Activated CD4-positive, alpha-beta memory T cell treated with anti-CD3 and anti-CD28 coated beads, Interleukin-2, amount 10 ng/mL, durations not matched to agents 7 days and 5 days (primary cell): ENCODE measurements at places on chromosomes 7 and 10. TPM values are rescaled to one million over a fixed set of nuclear protein-coding genes. Genes with fewer than 3 reads are reported as not detected.
A peak's percentile ranks its signal among the peaks of the same experiment; 100 is the strongest.

Gene HOXA5
- not detected for total RNA-seq

Gene HTR7
- total RNA-seq, result not detected

Gene ZNF365
- total RNA-seq, result 0.35 TPM

Gene WDFY4
- total RNA-seq, result not detected

Gene FEZF1
- not detected for total RNA-seq

Gene SPDYE8
- total RNA-seq, result not detected

Gene MEPCE
- 36.7 TPM for total RNA-seq

Gene ZNF862
- 32.5 TPM for total RNA-seq

DNA sequence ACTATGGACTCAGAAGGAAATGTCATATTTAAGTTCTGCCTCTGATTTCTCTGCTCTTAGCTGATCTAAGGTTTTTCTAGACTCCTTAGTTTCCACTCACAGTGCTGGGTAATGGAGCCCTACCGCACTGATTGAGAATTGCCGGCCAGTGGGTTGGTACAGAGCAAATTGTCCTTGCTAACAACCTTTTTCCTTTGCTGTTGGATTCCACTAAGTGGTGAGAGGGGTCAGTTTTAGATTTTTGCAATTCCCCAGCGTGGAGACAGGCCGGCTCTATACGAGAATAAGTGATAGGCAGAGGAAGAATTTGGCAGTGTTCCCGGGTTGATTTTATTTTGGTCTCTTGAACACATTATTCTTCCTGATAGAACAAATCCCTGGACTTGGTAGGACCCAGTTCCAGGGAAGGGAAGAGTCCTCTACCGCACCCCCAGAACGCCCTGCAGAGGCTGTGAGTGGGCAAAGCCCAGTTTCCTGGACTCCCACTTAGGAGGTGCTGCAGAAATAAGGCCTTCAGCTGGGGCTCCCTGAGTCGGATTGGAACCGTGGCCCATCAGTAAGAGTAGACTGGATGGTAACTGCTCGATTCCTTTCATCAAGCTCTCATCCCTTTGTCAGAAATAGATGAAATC is 3.0 kb upstream of the NRP1 start:
- no peaks in the 10 kb centered on the region for H3K36me3 ChIP-seq
- no peak for DNase-seq
- peaks cover 26% of the 10 kb centered on the region for H3K4me1 ChIP-seq
- H3K27me3 ChIP-seq, result peaks cover 51% of the 10 kb centered on the region
- H3K27ac ChIP-seq, result no peak overlapping the region

DNA sequence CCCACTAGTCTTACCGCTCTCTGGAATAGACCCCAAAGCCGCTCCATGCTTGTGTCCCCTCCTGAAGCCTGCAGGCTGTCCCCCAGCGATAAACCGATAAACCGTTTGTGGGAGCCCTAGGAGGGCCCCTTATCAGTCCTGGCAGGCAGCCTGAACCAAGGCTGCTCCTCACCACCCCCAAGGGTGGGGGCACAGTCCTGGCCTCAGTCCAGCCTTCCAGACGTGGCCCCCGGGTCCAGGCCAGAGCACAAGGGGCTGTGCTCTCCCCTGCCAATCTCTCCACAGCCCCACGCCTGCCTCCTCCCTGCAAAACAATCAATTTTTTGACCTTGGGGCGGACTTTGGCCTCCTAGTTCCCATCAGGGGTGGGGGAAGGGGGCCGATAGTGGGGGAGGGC is at the start of gene TFR2:
TSS of gene TFR2 (minus strand) at position 90 of the 397 bp plus-strand sequence. CDS start at position 47, 43 bp downstream.
- no peak for DNase-seq
- peaks cover 2% of the 10 kb centered on the region for H3K4me1 ChIP-seq
- no peak within 1 kb of the TSS for H3K27ac ChIP-seq
- H3K4me3 ChIP-seq, result no peak within 1 kb of the TSS
- peaks cover 3% of the 10 kb centered on the region for H3K36me3 ChIP-seq

GRCh38 chr7:29063236-29063635 is 83.1 kb downstream of the CPVL start:
- H3K36me3 ChIP-seq, result no peaks in the 10 kb centered on the region
- no peak overlapping the region for H3K4me3 ChIP-seq
- no peak overlapping the region for H3K27ac ChIP-seq
- no peaks in the 10 kb centered on the region for H3K4me1 ChIP-seq
- no peak for DNase-seq
- H3K27me3 ChIP-seq, result peaks cover 16% of the 10 kb centered on the region

GRCh38 chr7:100875356-100875751 is 451 bp downstream of the SRRT start:
- peaks cover 64% of the 10 kb centered on the region for H3K4me1 ChIP-seq
- H3K27me3 ChIP-seq, result no peaks in the 10 kb centered on the region
- H3K36me3 ChIP-seq, result peaks cover 76% of the 10 kb centered on the region
- H3K27ac ChIP-seq, result peak overlapping the region; percentile 97
- DNase-seq, result peak; percentile 55

DNA sequence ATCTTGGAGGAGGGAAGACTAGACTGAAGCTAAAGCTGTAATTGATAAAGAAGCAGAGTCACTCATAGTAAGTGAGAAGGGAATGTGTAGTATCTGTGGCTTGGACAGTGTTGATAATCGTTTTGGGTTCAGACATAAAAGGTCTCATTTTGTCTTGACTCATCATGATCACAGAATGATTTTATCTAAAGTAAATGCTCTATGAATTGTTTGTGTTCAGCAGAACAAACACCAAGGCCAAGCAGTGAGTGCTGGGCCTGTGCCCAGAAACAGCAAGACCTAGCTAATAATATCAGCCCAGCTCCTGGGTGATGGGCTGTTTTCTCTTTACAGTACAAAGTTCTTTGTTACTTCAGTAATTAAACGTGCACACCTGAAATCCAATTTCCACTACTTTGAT is 26.7 kb upstream of the CD36 start:
- H3K36me3 ChIP-seq, result no peaks in the 10 kb centered on the region
- no peak for DNase-seq
- no peaks in the 10 kb centered on the region for H3K27me3 ChIP-seq
- H3K4me3 ChIP-seq, result no peak overlapping the region
- H3K27ac ChIP-seq, result no peak overlapping the region

GRCh38 chr7:40717242-40717641 is 582.4 kb downstream of the SUGCT start:
- peaks cover 2% of the 10 kb centered on the region for H3K4me1 ChIP-seq
- DNase-seq, result no peak
- H3K27ac ChIP-seq, result no peak overlapping the region

GRCh38 chr10:60266513-60266912 is 123.2 kb downstream of the ANK3 start:
- H3K27me3 ChIP-seq, result no peaks in the 10 kb centered on the region
- H3K36me3 ChIP-seq, result peaks cover 5% of the 10 kb centered on the region
- no peaks in the 10 kb centered on the region for H3K4me1 ChIP-seq
- no peak overlapping the region for H3K27ac ChIP-seq
- H3K4me3 ChIP-seq, result no peak overlapping the region
- DNase-seq, result no peak

- H3K36me3 ChIP-seq, result peaks cover 24% of the 10 kb centered on the region
- no peaks in the 10 kb centered on the region for H3K4me1 ChIP-seq
- H3K27ac ChIP-seq, result no peak overlapping the region
- H3K4me3 ChIP-seq, result no peak overlapping the region
These were observed 34.8 kb upstream of the INMT start for GRCh38 chr7:30717181-30717580.

DNA sequence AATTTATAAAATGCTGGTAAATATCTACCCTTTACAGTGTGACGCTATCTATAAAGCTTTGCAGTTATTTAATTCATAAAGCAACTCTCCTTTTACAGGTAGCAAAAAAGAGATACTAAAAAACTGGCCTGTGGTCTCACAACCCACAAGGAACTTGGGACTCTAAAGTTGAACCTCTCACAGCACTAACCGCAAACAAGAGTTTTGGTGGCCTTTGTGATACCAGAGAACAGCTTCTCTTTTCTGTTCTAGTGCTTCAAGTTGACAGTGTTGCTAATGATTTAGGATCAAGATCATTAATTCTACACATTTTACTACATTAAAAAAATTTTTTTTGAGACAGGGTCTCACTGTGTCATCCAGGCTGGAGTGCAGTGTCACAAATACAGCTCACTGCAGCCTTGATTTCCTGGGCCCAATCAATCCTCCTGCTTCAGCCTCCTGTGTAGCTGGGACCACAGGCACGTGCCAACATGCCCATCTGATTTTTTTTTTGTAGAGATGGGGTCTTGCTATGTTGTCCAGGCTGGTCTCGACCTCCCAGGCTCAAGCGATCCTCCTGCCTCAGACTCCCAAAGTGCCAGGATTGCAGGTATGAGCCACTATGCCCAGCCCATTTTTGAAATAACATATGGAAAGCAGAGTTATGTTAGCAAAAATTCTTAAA is 56.0 kb upstream of the ST8SIA6 start:
- peak; percentile 28 for DNase-seq
- no peaks in the 10 kb centered on the region for H3K27me3 ChIP-seq
- peaks cover 72% of the 10 kb centered on the region for H3K4me1 ChIP-seq
- peak overlapping the region; percentile 97 for H3K27ac ChIP-seq

DNA sequence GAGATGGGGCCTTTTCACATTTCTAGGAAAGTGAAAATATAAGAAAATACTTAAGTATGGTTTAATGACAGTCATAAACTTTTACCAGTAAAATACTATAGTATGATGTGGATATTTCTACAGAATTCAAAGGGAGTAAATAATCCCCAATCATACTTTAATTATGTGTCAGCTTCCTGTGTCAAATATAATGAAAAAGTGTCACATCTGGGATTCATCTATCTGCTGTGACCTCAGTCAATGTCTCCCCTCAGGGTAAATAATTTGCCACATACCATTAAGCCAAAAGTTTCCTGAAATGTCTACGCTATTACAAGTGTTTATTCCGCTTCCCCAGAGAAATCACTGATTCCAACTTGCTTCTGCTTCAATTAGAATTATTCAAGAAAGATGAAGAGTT is 110.5 kb downstream of the ITGA8 start:
- no peak for DNase-seq
- no peak overlapping the region for H3K4me3 ChIP-seq
- H3K27ac ChIP-seq, result no peak overlapping the region
- no peaks in the 10 kb centered on the region for H3K4me1 ChIP-seq
- H3K27me3 ChIP-seq, result peaks cover 7% of the 10 kb centered on the region

DNA sequence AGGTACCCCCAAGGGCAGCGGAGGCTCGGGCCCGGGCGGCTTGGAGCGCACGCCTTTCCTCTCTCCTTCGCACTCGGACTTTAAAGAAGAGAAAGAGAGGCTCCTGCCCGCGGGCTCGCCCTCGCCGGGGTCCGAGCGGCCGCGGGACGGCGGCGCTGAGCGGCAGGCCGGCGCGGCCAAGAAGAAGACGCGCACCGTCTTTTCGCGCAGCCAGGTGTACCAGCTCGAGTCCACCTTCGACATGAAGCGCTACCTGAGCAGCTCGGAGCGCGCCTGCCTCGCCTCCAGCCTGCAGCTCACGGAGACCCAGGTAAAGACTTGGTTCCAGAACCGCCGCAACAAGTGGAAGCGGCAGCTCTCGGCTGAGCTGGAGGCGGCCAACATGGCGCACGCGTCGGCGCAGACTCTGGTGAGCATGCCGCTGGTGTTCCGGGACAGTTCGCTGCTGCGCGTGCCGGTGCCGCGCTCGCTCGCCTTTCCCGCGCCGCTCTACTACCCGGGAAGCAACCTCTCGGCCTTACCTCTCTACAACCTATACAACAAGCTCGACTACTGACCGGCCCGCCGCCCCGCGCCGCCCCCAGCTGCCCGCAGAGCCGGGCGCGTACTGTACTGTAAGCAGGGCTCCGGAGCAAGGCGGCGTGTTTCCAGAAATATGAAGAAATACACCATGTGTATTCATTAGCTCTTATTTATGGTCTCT is 1.8 kb downstream of the HMX2 start:
- H3K27me3 ChIP-seq, result peaks cover 55% of the 10 kb centered on the region
- no peak for DNase-seq
- H3K4me1 ChIP-seq, result peaks cover 56% of the 10 kb centered on the region
- H3K4me3 ChIP-seq, result peak overlapping the region; percentile 61
- peaks cover 15% of the 10 kb centered on the region for H3K36me3 ChIP-seq
- no peak overlapping the region for H3K27ac ChIP-seq

DNA sequence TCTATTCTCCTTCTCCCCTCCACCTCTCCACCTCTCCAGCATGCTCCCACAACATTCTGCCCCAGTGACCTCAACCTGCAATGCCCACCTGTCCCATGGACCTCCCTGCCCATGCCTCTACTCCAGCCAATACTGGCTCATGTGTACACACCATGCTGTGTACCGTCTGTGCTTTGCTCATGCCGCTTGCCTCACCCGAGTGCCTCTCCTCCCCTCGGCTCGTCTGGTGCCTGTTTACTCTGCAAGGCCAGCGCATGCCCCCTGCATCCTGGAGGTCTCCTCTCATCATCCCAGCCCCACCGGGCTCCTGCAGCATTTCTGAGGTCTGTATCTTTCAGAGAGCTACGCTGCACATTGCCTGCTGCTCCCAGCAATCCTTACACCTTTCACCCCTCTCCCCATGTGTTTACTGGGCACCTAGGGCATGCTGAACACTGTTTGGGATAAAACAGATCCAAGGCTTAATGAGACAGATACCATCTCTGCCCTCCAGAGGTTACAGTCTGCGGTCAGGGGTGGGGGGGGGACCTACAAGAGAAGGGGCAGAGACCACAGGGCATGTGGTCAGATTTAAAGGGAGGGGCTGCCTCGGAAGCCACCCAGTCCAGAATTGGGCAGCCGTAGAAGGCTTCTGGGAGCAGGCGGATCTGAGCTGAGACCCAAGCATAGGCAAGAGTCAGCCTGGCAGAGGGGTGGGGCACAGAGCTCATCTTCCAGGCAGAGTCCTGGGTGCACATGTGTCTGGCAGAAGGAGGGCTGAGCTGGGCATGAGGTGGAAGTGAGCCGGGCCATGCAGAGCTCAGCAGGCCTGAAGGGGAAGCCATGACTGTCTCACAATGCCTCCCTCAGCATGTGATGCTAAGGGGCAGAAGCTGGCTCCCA is 29.6 kb upstream of the PSAP start:
- H3K4me3 ChIP-seq, result no peak overlapping the region
- H3K4me1 ChIP-seq, result peaks cover 5% of the 10 kb centered on the region
- no peak overlapping the region for H3K27ac ChIP-seq

DNA sequence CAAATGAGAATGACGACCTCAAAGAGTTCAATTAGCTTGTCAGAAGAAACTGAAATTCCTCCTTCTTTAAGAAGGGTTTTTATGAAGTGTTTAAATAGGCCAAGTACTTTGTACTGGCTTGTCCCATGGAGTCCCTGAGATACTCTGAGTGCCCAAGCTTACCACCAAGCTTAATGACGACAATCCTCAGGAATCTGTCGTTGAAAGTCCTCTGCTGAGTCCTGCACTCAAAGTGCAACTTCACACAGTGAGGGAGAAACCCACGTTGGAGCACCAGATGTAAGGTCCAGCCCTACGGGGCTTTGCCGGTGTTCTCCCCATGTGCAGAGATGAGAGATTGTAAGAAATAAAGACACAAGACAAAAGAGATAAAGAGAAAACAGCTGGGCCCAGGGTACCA is 42.8 kb upstream of the AKR1C2 start:
- peaks cover 1% of the 10 kb centered on the region for H3K4me1 ChIP-seq
- no peaks in the 10 kb centered on the region for H3K36me3 ChIP-seq
- H3K27ac ChIP-seq, result no peak overlapping the region
- no peaks in the 10 kb centered on the region for H3K27me3 ChIP-seq
